ENCODE measurements at places on chromosomes 1 and 21.
A peak's percentile ranks its signal among the peaks of the same experiment; 100 is the strongest.

GRCh38 chr1:36384542-36385409 lies 948 bp downstream of the STK40 start:
- DNase-seq: no peak

- no peak for DNase-seq
Observed at GRCh38 chr1:107653765-107654164, 311.2 kb downstream of the VAV3 start.

GRCh38 chr1:159177272-159177907 lies 6.0 kb downstream of the CADM3 start:
- no peak for DNase-seq

DNA sequence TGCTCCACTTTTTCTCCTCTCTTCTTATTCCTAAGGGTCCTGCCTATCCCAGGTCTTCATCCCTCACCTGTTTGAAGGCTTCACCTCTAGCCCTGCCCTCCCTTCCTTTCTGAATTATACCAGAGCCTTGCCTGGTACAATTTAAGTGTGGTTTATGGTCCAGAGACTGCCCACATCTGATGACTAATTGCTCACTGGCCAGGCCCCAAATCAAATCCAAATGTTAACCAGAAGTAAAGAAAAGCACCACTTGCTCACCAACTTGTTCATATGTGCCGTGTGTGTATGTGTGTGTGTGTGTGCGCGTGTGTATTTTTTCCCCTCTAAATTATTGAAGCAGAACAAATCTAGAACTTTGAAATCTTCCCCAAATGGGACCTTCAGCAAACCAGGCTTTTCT lies 26.4 kb downstream of the MYOM3 start:
- no peak for DNase-seq

- no peak for DNase-seq
Observed at GRCh38 chr1:1359308-1359663, 931 bp upstream of the MXRA8 start.

DNA sequence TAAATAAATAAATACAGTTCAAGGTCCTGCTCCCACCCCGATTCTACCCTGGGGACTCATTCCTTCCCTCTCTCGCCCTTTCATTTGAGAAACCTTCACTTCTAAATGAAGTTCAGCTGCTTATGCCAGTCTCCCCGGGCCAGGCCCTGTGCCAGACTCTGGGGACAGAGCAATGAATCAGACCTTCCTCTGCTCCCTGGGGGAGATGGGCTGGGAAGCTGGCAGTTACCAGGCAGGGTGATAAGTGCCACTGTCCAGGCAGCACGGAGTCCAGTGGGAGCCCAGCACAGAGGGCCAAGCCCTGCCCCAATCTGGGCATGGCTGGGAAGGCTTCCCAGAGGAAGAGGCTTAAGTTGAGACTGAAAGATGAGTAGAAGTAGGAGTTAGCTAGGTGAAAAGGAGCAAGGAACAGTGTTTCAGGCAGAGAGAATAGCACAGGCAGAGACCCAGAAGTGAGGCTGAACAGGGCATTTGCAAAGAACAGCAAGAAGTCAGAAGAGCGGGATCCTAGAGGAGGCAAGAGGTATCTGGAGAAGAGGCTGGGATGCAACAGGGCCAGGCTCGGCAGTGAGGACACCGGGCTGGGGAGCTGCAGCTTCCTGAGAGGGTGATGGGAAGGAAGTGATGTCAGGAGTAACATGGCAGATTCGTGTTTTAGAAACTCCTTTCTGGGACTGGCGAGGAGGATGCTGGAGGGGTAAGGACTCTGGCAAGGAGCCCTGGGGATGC lies 13.5 kb downstream of the KCNQ4 start:
- DNase-seq: no peak

DNA sequence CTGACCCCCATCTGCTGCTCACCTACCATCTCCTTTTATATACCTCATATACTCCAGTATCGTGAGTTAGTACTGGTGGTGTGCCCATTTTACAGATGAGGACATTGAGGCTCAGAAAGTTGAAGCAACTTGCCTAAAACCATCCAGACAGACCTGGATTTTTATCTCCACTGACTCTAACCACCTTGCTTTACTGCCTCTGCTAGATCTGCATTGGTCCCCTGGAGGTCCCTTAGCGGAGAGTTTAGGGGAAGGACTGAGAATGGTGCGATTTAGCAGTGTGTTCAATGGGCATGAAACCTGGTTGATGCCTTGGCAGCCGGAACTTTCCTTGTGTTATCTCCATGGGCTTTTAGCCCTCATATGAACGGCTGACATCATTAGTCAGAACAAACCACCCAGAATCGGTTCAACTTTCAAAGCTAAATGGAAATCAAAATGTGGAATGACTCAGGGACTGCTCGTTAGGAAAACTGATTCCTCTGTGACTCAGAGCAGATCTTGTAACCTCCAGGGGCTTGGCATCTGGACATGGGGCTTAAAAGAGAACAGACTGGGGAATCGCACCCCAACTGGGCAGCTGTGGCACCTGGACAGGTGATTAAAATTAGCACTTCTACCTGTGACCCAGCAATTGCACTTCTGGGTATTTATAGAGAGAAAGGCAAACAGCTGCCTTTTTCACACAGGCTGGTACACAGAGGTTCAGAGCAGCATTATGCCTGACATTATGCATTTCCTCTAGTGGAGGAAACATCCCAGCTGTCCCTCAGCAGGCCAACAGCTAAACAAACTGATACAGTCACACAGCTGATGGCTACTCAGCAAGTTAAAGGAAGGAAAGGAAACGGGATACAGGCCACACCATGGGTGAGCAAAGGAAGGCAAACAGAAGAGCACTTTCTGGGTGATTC lies 25.3 kb downstream of the TMEM51 start:
- peak; percentile 81 for DNase-seq

GRCh38 chr1:175307160-175307559 lies 114.6 kb upstream of the KIAA0040 start:
- no peak for DNase-seq

DNA sequence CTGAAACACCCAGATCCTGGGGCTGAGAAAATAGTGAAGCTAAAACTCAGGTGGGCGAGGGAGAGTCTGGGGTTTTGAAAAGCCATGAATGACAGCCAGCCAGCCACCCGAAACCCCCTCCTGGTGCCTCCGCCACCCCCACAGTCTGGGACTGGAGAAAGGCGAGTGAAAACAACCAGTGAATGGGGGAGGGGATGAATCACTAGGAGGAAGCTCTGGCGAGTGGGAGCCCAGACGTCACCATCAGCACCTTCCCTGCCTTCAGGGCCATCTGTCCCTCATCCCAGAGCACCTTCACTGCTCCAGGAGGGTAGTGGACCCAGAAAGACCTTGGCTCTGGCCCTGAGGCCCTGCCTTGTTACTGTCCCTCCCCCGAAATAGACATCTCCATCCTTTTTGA lies 9.2 kb downstream of the RORC start:
- no peak for DNase-seq

- DNase-seq: no peak
Observed at GRCh38 chr1:168472223-168472622, 71.6 kb downstream of the XCL2 start.

DNA sequence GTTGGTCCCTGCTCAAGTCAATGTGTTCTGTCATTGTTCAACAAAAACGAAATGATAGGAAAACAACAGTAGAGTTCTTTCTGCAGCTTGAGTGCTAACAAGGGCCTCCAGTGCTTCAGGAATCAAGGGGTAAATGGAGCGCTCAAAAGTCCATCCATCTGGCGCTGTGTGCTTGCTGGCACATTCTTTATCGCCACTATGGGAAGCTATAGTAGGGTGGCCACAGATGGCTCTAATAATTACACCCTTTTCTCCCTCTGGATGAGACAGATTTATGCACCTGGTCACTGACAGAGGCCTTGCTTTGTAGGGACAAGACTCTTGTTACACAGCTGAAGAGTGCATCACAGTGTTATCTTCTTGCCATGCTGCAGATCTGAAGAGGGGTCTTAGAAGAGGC lies 136.0 kb downstream of the GDAP2 start:
- DNase-seq: no peak

DNA sequence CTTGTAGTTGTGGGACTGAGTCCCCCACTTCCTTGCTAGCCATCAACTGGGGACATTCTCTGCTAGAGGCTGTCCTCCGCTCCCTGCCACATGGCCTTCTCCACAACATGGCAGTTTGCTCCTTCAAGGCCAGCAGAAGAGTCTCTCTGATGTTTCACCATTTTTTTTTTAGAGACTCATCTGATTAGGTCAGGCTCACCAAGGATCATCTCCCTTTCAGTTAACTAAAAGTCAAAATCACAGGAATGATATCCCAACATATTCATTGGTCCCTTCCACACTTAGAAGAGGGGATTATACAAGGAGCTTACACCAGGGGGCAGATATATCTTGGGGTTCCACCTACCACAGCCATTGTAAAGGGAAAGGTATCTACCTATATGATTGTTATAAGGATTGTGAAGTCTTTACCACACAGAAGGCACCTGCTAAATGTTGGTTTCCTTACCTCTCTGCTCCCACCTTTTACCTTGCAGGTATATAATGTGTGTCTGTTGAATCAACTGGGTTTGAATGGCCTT lies 23.3 kb downstream of the RIMKLA start:
- no peak for DNase-seq

Data from glomerular endothelial cell (primary cell).